ENCODE measurements at places on chromosomes 6 and 20. TPM values are rescaled to one million over a fixed set of nuclear protein-coding genes. Genes with fewer than 3 reads are reported as not detected.

Gene BPIFA1
- polyA plus RNA-seq = not detected

Gene SIRPB2
- polyA plus RNA-seq = not detected

Gene TGIF2
- 3.3 TPM for polyA plus RNA-seq

Gene DPPA5
- not detected for polyA plus RNA-seq

Gene ARFGAP1
- polyA plus RNA-seq = 82.0 TPM

Gene OR2H1
- not detected for polyA plus RNA-seq

Gene ANGPT4
- not detected for polyA plus RNA-seq

Gene ADGRF5
- not detected for polyA plus RNA-seq

Gene PKIB
- 26.2 TPM for polyA plus RNA-seq

Gene TAAR9
- polyA plus RNA-seq = not detected

Gene BPI
- polyA plus RNA-seq = not detected

Gene SLC17A2
- not detected for polyA plus RNA-seq

Gene MDC1
- 8.1 TPM for polyA plus RNA-seq

Gene SDHAF4
- 28.2 TPM for polyA plus RNA-seq

Gene EYS
- polyA plus RNA-seq = 0.38 TPM

Gene ZNF334
- 43.2 TPM for polyA plus RNA-seq

Gene ENTPD6
- polyA plus RNA-seq = 184 TPM

Gene HEBP2
- polyA plus RNA-seq = 3.0 TPM

Gene TFAP2C
- not detected for polyA plus RNA-seq

Gene TOX2
- polyA plus RNA-seq = 0.86 TPM

Gene MYBL2
- polyA plus RNA-seq = not detected

Gene IRF4
- not detected for polyA plus RNA-seq

Gene FITM2
- 5.5 TPM for polyA plus RNA-seq

Gene GPR63
- polyA plus RNA-seq = 1.2 TPM

Gene COL10A1
- polyA plus RNA-seq = not detected

Gene TP53TG5
- not detected for polyA plus RNA-seq

Gene FAM83C
- not detected for polyA plus RNA-seq

Gene SLC23A2
- polyA plus RNA-seq = 44.3 TPM

Gene E2F1
- polyA plus RNA-seq = 2.3 TPM

Gene ACTL10
- polyA plus RNA-seq = not detected

Gene PTCRA
- polyA plus RNA-seq = not detected

Gene EPB41L1
- 38.2 TPM for polyA plus RNA-seq

Gene PROKR2
- not detected for polyA plus RNA-seq

Gene RGS17
- 44.9 TPM for polyA plus RNA-seq

All from neural cell (in vitro differentiated cells).